T-cell (primary cell): ENCODE measurements at places on chromosomes 16 and 17.

- H3K4me1 ChIP-seq = no peaks in the 10 kb centered on the region
- no peak overlapping the region for H3K27ac ChIP-seq
- no peak for DNase-seq
- H3K4me3 ChIP-seq = no peak overlapping the region
- H3K36me3 ChIP-seq = no peaks in the 10 kb centered on the region
Measured at GRCh38 chr17:60280673-60281072, 111.3 kb downstream of the USP32 start.

DNA sequence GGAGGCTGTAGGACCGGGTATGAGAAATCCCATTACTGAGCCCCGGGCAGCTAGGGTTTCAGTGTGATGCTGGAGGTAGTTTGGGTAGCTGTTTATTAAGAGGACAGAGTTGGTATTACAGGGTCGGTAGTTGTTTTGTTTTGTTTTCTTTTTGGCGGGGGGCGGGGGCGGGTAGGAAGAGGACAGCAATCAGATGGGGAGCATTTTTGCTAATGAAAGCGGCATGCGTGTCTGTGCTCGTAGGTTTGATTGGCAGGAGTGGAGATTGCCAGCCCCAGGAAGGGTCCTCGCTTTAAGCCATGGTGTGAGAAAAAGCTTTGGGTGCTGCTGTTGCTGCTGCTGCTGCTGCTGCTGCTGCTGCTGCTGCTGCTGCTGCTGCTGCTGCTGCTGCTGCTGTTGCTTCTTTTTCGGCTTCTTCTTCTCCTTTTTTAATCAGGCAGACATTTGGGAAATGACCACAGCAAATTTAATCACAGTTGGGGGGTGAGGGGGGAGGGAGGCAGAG lies 498.5 kb upstream of the ZFHX3 start:
- no peak overlapping the region for H3K4me3 ChIP-seq
- DNase-seq = no peak
- H3K27ac ChIP-seq = no peak overlapping the region
- no peaks in the 10 kb centered on the region for H3K4me1 ChIP-seq
- no peaks in the 10 kb centered on the region for H3K36me3 ChIP-seq
- H3K27me3 ChIP-seq = peaks cover 15% of the 10 kb centered on the region

- H3K27ac ChIP-seq = no peak overlapping the region
- peaks cover under 1% of the 10 kb centered on the region for H3K4me1 ChIP-seq
- H3K36me3 ChIP-seq = no peaks in the 10 kb centered on the region
- H3K27me3 ChIP-seq = no peaks in the 10 kb centered on the region
- no peak overlapping the region for H3K4me3 ChIP-seq
Measured at GRCh38 chr16:79212114-79212791, 388.3 kb downstream of the MAF start.

DNA sequence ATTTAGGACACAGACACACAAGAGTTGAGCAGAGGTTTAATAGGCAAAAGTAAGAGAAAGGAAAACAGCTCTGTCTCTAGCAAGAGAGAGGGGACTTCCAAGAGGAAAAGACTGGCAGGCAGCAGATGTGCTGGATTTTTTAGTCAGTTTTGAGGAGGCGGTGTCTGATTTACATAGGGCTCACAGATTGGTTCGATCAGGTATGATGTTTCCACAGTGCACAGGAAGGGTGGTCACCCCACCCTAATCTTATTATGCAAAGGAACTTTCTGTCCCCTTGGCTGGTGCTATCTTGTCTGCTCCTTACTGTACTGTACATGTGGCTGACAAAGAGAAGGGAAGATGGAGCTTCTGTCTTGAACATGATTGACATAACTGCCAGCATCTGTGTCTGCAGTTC lies 25.3 kb downstream of the BFAR start:
- no peak for DNase-seq
- H3K36me3 ChIP-seq = peaks cover 10% of the 10 kb centered on the region
- H3K4me1 ChIP-seq = no peaks in the 10 kb centered on the region
- no peak overlapping the region for H3K27ac ChIP-seq
- H3K27me3 ChIP-seq = no peaks in the 10 kb centered on the region

DNA sequence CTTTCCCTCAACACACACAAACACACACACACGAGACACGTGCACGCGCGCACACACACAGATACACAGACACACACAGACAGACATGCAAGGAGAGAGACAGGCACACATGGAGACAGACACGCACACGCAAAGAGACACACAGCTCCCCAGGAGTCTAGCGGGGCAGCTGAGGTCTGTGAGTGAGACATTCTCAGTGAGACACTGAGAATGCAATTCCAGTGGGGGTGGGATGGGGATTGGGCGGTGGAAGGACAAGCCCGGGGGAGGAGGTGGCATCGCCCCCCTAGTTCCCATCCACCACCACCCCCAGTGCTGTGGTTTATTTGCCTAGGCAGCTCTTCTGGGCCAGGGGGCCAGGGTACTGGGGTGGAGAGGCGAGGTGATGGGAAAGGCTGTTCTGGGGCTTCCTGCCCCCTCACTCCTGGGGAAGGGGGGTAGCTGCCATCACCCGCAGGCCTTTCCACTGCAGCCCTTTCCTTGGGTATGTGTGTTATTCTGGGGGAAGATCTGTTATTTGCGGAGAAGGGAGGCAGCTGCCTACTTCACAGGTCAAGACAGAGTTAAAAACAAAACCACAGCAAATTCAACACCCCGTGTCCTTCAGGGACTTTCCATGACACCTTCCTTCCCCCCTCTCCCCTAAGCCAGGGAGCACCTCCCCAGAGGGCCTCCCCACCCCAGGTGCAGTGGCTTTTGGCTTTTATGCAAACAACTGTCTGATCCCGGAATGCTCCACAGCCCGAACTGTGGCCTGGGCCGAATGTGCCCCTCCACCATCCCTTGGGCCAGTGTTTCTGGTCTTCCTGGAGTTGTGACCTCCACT lies 18.0 kb downstream of the GRB7 start:
- H3K4me1 ChIP-seq = peaks cover 80% of the 10 kb centered on the region
- H3K4me3 ChIP-seq = peak overlapping the region; percentile 40
- no peaks in the 10 kb centered on the region for H3K27me3 ChIP-seq
- peak overlapping the region; percentile 98 for H3K27ac ChIP-seq
- DNase-seq = peak; percentile 62

DNA sequence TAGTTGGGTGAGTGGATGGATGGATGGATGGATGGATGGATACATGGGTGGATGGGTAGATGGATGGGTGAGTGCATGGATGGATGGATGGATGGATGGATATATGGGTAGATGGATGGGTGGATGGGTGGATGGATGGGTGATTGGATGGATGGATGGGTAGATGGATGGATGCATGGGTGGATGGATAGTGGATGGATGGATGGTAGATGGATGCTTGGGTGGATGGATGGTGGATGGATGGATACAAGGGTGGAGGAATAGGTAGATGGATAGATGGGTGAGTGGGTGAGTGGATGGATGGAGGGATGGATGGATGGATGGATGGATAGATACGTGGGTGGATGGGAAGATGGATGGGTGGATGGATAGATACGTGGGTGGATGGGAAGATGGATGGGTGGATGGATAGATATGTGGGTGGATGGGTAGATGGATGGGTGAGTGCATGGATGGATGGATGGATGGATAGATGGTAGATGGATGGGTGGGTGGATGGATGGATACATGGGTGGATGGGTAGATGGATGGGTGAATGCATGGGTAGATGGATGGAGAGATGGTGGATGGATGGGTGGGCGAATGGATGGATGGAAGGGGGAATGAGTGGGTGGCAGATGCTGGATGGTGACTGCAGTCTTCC lies 19.0 kb downstream of the ZNF469 start:
- no peaks in the 10 kb centered on the region for H3K36me3 ChIP-seq
- no peaks in the 10 kb centered on the region for H3K27me3 ChIP-seq
- no peak for DNase-seq

DNA sequence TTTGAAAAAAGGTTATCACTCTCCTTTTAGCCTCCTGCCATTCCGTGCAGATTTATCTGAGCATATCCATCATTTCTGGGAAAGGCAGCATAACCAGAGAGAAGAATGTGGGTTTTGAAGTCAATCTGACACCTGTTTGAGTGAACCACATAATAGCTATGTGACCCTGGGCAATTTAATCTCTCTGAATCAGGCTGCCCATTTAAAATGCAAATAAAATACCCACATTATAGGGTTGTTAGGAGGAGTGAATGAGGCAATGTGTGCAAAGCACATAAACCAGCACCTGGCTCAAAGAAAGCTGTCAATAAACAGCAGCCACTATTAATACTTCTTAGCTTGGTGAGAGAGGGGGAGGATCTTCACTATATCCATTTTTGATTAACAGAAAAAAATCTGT lies 88.0 kb downstream of the CACNG1 start:
- H3K27me3 ChIP-seq = no peaks in the 10 kb centered on the region
- H3K36me3 ChIP-seq = peaks cover 28% of the 10 kb centered on the region
- DNase-seq = no peak
- H3K4me1 ChIP-seq = no peaks in the 10 kb centered on the region
- no peak overlapping the region for H3K27ac ChIP-seq

DNA sequence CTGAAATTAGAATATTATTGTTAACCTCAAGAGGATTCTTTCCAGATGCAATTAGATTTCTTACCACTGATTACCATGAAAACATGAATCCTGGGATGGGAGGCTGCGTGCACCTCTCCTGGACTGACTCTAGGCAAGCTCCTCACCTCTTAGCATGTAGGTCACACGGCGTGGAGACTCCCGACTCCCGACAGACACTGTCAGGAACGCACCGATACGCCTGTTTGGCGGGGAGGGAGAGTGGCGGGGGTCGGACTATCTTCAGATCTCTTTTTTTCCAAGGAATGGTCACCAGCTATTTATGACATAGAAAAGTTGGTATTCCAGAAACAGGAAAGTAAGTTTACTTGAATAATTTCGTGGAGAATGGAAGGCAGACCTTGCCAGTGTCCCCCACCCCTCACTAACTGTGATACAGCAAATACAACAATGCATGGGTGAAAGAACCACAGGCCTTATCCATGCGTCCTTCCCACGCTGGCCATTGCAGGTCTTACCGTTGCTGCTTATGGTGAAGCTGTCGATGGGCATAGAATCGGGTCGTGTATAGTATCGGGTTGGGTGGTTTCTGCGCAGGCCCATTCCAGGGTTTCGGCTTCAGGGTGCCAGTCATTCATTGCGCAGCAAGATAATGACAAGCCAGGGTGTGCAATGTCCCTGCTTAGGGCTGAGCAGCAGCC lies 62.6 kb upstream of the ENDOV start:
- no peak overlapping the region for H3K27ac ChIP-seq
- H3K4me3 ChIP-seq = no peak overlapping the region
- no peaks in the 10 kb centered on the region for H3K27me3 ChIP-seq

DNA sequence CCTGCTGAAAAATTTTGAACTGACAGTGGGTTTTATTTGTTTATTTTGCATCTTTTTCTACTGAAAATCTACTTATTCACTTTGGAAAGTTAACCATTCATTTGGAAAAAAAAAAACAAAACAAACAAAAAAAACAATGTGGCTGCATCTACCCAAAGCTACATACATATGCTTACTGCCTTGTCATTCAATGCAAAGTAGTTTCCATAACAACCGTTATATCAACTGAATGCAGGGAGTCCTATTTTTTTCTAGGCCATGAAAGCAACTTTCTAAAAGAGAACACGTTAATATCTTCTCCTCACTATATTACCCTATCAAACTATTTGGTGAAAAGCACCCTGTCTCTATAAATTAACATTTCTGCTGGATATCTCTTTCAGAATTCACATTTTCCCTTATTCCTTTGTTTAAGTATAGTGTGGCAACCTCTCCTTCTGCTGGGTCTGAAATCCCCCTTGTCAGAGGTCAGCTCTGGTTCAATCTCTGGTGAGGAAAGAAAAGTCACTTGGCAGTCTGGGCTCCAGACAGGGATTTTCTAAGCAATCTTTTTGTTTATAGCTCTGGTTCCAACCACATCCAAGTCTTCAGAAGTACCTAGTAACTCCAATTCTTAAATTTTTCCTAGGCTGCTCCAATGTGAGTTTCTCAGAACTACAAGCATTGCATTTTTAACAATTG lies 528.4 kb upstream of the TOM1L1 start:
- H3K4me3 ChIP-seq = no peak overlapping the region
- H3K27ac ChIP-seq = no peak overlapping the region
- no peaks in the 10 kb centered on the region for H3K4me1 ChIP-seq
- peaks cover 2% of the 10 kb centered on the region for H3K27me3 ChIP-seq
- DNase-seq = no peak
- no peaks in the 10 kb centered on the region for H3K36me3 ChIP-seq

DNA sequence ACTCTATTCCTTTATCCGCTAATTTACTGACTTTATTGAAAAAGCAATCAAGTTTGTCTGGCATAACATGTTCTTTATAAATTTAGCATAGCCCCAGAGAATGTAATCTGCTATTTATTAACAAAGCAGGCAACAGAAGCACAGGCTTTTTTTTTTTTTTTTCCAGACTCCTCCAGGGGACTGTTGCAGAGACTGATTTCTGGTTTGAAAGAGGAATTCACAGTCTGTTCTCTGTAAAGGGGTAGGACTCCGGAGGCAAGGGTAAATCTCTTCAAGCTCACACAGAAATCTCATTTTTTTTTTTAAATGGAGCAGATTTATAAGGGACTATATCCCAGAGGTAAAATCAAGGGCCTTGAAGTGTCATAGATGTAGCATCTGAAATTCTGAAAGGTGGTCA lies 1386.5 kb upstream of the CDH8 start:
- H3K36me3 ChIP-seq = no peaks in the 10 kb centered on the region
- H3K27ac ChIP-seq = no peak overlapping the region
- H3K4me3 ChIP-seq = no peak overlapping the region
